ENCODE measurements at places on chromosomes 13 and 19.

- no peak for DNase-seq
These were observed 409.0 kb downstream of the COG6 start for GRCh38 chr13:40064154-40065097.

DNA sequence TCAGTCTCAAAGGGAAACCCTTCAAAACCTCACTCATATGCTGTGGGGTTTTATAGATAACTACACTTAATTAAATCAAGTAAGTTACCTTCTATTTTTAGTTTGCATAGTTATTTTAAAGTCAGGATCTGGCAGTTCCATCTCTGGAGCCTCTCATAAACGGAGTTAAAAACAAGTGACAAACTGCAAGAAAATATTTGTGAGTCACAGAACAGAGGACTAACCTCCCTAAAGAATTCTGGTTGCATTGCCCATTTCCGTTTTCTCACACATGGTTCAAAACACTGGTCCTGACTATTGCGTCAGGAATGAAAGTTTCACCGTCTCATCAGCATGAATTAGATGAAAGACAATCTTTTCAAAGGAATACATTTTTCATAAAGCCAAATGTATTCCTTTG lies 10.6 kb downstream of the RXFP2 start:
- no peak for DNase-seq

DNA sequence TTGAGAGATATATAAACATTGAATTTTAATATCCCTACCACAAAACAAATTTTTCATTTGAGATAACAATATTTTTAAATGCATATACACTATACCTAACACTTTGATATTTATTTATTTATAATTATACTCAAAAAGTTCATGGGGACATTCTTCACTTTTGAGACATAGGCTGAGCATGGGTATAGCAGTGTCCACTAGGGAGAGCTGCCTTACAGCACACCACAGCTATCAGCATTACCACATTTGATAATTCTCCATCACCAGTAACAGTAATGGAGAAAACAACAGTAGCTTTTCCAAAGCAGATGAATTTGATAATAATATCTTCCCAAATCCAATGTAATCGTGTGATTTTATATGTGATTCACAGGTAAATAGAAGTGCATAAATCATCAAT lies 626.1 kb downstream of the DACH1 start:
- no peak for DNase-seq

DNA sequence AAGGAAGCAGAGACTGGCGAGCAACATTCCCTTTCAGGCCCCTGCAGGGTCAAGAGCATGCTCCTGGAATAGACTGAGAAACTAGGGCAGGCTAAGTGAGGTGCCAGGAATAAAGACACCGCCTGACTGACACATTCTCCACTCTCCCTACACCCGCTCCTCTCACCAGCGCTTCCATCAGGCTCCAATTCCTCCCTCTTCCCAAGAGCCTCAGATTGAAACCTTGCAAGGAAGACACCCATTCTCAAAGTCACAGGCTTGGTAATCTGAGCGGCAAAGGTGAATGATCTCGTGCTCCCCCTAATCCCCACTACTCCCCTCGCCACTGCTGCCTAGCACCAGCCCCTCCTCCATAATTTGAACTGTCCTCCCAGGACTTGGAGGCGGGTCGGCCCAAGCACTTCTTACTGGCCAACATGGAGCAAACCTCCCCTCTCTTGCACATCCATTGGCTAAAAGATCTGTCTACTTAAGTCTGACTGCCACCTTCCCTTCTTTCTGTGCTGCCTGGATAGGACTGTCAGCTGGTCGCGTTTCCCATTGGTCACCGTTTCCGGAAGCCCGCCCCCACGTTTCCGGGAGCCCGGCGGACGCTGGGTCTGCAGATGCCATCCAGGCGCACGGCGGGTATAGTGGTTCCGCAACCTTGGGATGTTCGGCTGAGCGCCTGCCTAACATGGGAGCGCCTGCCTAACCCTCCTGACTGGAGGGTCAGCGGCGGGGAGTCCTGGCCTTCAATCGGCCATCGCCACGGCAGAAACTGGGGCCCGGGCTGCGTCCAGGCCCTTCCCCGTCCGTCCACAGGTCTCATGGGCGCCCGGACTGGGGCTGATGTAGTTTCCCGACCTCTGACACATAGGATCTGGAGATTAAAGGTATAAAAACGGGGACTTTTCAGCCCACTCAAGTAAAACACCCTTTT lies 33.6 kb downstream of the ZNF383 start:
- peak; percentile 86 for DNase-seq

GRCh38 chr19:7450243-7451223 lies 38.3 kb downstream of the PEX11G start:
- no peak for DNase-seq

DNA sequence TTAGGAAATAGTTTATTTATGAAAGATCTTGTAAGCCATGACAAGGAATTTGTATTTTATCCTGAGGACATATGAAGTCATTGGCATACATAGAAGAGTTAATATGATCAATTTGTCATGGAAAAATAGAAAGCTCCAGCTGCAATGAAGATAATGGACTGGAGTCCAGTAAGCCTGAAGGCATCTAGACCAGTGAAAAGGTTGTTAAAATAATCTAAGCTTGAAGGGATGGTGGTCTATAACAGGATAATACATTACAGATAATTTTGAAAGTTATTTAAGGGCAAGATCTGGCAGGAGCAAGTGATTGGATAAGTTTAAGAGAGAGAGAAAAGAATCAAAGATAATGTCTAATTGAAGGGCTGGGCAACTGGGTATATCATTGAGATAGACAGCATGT lies 224.2 kb downstream of the GPC6 start:
- no peak for DNase-seq

DNA sequence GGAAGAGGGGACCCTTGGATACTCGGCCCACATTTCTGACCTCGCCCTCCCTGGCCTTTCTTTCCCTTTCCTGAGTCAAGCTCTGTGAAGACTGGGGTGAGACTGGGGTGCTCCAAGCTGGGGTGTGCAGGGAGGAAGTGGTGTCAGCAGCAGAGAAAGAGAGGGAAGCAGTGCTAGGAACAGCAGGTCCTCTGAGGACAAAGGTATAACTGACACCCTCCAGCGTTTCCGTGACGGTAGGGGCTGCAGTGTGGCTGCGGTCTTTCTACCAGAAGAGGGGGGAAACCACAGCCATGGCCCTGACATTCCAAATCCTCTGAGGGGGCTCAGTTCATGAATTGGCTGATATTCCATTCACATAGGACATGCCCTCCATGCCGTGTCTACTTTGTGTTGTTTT lies 1.1 kb downstream of the KIR3DL2 start:
- no peak for DNase-seq

DNA sequence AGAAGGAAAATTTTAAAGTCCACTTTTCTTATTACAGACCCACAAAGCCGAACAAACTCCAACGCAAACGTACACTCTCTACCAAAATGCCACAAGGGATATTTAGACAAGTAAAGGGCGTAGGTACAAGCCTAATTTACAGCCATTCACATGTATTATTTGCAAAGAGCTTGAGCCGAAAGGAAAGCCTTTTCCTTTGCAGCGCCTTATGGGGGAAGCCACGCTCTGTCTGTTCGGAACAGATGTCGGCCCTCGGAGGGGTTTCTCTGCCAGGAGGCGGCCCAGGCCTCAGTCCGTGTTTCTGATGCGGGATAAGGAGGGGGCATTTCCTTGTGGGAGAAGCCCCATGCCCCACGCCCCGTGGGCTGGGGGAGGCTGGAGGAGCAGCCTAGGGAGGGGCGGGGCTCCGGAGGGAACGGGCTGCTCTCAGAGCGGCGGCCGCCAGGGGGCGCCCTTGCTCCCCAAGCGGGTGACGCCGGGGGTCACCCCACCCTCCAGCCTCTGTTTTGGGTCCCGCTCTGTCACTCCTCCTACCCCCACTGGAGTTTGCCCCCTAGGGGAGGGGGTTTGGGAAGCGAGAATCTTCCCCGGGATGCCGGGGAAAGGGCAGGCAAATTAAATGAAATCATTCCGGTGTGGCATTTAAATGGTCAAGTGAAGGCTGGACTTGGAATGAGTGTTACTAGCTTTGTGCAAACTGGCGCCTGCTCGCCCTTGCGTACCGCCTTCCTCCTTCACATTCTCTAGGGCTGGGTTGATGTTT lies 2.9 kb downstream of the HTR2A start:
- peak; percentile 54 for DNase-seq

- DNase-seq = no peak
These were observed 66.4 kb upstream of the PCDH9 start for GRCh38 chr13:67296511-67296910.

- no peak for DNase-seq
These were observed 13.9 kb upstream of the GNA11 start for GRCh38 chr19:3080286-3080685.

DNA sequence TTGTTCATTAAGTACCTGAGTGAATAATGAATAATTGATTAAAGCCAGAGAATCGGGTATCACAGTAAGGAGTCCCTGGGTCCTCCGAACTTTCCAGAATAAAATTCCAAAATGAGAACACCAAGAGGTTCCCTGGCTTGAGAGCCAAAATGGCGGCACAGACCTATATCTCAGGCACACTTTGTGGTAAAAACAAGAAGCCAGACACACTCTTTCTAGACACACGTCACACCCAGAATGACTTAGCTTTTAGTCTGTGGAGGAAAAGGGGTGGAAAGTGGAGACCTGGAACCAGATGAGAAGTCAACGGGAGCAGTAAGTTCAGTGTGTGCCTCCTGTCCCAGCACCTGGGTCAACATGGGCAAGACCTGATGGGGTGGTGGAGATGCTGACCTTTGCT lies 8.4 kb downstream of the ARL11 start:
- DNase-seq = no peak

DNA sequence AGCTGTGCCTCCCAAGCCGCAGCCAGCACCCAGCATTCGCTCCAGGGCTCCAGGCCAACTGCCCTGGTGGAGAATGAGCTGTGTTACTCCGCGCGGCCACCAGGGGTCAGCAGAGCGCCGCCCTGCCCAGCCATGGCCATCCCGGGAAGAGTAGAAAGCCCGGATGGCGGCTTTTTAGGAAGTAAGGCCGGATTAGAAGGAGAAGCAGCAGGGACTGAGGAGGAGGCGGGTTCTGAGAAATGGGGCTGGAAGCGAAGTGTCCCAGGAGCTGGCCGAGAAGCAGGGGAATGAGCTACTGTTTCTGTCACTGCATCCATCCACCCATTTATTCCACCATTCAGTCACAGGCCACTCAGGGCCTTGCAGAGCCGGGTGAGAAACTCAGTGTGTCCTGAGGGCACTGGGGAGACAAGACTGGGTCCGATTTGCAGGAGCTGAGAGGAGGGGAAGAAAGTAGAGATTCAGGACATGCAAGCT lies 6.6 kb upstream of the NPAS1 start:
- peak; percentile 77 for DNase-seq

- no peak for DNase-seq
These were observed 638 bp downstream of the ADGRE5 start for GRCh38 chr19:14381689-14382474.

DNA sequence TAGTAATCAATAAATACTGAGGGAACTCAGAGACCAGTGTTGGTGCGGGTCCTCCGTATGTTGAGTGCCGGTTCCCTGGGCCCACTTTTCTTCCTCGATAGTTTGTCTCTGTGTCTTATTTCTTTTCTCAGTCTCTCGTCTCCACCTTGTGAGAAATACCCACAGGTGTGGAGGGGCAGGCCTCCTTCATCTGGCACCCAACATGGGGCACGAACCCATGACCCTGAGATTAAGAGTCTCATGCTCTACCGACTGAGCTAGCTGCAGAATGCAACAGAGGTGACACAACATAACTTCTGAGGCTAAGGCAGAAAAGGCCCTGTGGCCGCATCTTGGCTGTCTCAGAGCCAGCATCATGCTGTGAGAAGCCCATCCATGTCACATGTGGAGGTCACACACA lies 5.3 kb upstream of the ZNF613 start:
- no peak for DNase-seq

- DNase-seq = no peak
These were observed 39.1 kb downstream of the F2RL3 start for GRCh38 chr19:16927883-16928282.

- peak; percentile 93 for DNase-seq
These were observed 14.6 kb downstream of the JOSD2 start for GRCh38 chr19:50496189-50497021.

DNA sequence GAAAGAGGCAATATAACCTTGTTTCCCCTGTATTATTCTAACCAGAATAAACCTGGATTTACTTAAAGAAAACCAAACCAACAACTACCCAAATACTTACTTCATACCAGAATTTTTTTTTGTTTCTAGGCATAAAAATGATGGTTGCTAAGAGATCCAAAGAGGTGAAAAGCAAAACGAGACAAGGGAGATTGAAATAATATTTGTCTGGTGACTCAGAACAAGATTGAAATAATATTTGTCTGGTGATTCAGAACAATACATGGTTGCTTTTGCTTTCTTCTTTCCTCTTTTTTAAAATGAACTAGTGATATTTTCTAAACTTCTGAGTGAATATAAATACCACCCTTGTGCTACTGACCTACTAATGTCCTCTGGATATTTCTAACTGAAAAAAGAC lies 592.9 kb downstream of the KCTD12 start:
- DNase-seq = no peak

DNA sequence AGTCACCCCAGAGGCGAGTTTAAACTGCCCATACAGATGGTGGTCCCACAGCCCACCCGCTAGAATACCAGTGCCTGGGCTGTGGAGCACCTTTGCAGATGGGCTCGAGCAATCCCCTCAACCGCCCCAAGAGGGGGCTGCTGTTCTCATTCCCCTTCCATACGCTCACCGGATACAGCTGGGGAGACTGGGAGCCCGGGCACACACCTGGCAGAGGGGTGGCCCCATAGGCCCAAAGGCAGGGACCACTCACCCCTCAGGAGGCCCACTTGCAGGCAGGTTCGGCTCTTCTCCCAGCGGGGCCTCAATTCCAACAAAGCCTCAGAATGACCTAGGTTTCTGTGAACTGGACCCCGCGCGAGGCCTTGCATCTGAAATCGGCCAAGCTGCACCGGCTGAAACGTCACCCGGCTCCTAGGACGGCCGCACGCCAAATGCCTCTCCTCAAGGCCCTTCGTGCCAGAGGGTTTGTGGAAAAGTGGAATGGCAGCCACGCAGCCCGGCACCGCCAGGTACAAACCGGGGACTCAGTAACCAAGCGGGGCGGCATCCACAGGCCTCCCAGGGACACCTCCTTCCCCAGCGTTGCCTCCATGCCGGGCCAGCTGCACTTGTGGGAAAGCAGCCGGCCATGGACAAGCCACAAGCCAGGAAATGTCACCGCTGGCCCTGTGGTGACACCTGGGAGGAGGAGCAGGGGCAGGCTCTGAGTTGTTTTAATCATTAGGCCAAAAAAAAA lies 18.7 kb downstream of the MLLT1 start:
- no peak for DNase-seq
